ENCODE measurements at places on chromosomes 3 and 15. TPM values are rescaled to one million over a fixed set of nuclear protein-coding genes. Genes with fewer than 3 reads are reported as not detected.

GRCh38 chr15:48463366-48463880 is 132.2 kb downstream of the DUT start:
- DNase-seq, result no peak

- DNase-seq, result no peak
Observed at GRCh38 chr3:8253201-8253600, 248.4 kb upstream of the LMCD1 start.

DTX3L gene
- 13.1 TPM for total RNA-seq

DNA sequence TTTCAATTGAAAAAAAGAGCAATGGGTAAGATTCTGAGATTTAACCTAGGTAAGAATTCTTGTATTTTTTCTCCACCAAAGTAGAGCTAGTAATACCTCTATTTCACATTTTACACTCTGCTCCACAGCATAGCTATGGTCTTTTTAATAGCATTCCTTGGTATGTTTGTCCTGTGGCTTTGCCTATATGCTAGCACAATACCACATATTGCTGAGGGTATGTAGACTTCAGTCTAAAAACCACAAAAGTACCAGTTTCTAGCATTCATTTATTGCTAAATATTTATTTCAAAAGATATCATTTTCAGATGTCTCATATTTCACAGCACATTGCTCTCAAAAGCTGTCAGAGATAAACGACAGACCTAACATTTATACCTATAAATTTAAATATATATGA is 18.2 kb upstream of the EOGT start:
- no peak for DNase-seq

DNA sequence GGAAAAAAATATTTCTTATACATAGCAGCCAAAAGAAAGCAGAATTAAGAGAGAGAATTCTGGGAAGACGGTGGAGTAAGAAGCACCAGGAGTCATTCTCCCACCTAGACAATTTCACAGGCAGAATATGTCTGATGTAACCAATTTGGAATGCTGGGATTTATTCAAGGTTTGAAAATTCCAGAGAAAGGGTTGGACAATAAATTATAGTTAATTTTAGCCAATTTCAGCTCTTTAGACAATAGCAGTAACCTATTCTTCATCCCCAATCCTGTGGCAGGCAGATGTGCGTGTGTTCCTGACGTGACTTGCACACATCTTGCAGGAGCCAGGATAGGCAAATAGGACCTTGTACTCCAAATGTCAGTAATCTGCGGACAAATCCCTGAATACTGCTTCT is 541.0 kb upstream of the NAALADL2 start:
- no peak for DNase-seq

DNA sequence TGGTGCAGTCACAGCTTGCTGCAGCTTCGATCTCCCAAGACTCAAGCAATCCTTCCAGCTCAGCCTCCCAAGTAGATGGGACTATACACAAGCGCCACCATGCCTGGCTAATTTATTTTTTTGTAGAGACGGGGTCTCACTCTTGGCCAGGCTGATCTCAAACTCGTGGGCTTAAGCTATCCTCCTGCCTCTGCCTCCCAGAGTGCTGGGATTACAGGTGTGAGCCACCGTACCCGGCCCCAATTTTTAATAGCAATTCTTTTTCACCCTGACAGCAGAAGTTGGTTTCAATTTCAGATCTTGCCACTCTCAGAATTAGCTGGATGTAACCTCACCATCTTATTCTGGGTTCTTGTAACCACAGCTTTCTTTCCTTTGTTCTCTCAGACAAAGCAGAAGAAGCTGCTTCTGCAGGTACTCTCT is 64.8 kb downstream of the TRIM71 start:
- no peak for DNase-seq

HCN4 gene
- not detected for total RNA-seq

NMD3 gene
- 139 TPM for total RNA-seq

DNA sequence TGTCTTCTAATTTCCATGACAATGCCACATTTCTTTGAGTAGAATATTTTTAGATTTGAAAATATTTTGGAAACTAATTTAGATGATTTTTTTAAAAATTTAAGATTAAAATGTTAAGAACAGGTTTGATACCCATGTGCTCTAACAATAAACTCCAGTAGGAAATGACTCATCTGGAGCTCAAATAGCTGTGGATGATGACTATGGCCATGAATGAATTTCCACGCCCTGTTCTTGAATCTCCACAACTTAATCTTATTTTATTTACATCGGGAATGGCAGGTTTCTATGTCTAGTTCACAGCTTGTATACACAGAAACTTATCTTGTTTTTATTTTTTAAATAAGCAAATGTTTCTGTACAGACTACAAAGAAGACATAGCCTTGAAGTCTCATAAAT is 726.8 kb downstream of the NAALADL2 start:
- DNase-seq, result no peak

DNA sequence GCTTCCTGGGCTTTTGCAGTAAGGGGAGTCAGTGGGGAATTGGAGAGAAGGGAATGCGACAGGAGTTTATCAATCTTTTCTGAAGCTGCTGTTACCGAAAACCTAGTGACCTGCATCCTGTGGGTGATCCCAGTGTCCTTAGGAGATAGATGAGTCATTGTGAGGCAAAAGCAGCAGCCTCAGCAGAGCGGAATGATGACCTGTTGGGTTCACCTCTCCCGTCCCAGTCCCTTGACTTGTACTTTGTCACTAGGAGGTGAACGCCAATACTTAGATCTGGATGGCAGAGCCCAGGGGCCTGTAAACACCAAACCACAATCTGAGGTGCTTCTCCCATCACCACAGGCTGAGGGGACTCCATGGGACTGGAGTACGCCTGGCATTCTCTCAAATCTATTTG is 17.9 kb downstream of the CDAN1 start:
- DNase-seq, result no peak

GRCh38 chr15:66619152-66619903 is 53.5 kb upstream of the LCTL start:
- DNase-seq, result peak; percentile 29

DNA sequence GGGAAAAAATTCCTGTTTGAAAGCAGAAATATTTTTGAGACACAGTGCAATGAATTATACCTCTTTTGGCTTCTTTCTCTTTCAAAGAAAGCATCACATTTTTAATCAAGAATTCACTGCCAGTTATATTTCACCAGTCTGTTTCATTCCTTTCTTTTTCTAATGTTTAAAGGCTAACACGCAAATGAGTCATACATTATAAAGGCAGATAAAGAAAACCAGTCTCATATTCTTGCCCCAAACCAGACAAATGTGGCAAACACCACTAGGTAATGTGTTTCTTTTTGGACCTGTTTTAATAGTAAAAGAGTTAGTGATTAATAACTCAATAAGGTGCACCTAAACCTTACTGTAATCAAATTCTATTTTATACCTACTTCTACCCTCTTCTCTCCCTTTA is 83.8 kb downstream of the PLOD2 start:
- no peak for DNase-seq

DNA sequence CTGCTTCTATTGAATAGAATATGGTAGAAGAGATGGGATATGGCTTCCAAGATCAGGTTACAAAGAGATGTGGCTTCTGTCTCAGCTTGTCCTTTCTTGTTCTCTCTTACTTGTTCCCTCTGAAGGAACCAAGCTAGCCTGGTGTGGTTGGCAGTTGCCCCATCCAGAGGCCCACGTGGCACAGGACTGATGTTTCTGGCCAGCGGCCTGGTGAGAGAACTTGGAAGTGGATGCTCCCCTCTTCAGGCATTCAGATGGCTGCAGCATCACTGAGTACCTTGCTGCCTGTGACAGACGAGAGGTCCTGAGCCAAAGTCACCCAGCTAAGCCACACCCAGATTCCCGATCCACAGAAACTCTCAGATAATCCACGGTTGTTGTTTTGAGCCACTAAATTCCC is 183.6 kb downstream of the NSMCE3 start:
- DNase-seq, result no peak

- no peak for DNase-seq
Observed at GRCh38 chr15:99103279-99103678, 1.6 kb upstream of the SYNM start.

- no peak for DNase-seq
Observed at GRCh38 chr15:48954538-48954937, 9.2 kb downstream of the SHC4 start.

DNA sequence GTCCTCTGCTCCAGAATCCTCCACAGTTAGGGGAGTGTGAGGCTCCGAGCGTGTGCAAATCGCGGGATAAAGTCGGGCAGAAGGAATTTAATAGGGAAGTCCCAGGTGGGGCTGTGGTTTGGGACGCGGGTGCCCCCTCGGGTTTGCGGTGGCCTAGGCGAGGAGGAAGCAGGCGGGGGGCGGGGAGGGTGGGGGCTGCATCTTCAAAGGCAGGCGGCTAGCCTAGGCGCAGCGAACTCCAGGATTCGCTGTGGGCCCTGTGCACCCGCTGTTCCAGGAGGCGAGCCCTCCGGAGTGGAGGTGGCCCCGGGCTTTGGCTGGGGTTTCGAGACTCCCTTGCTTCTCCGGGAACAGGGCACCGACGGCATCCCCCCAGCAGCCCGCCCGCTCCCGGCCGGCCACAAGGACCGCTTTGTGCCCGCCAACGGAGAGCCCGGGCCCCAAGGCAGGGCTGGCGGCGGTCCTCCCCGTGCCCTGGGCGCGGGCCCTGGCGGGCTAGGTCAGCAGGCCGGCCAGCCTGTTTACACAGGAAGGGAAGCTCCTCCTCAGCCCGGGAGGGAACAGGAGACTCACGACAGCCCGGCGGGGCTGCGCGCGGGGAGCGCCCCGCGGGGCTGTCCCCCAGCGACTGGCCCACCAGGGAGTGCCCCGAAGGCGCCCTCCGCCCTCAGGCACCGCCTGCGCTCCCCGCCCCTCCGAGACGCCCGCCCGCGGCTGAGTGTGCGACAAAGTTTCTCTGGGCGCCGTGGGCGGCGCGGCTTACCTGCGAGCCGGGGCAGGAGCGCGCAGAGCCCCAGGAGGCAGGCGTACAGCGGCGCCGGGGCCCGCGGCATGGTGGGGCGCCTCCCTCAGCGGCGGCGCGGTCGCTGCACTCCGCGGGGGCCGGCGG is 753 bp downstream of the ITGB5 start:
- no peak for DNase-seq

ALG1L2 gene
- not detected for total RNA-seq

GRCh38 chr3:57060089-57060821 is at the start of gene SPATA12:
SPATA12 (plus strand) TSS chr3:57060664; CDS start chr3:57073695, 13,031 bp downstream.
- DNase-seq, result peak; percentile 74

ACTL6A gene
- 67.1 TPM for total RNA-seq

GRCh38 chr15:82680200-82681102 is 29.2 kb downstream of the AP3B2 start:
- no peak for DNase-seq

- no peak for DNase-seq
Observed at GRCh38 chr3:53633197-53633787, 138.9 kb downstream of the CACNA1D start.

FANCD2OS gene
- total RNA-seq, result not detected

GRCh38 chr15:65373163-65373651 is 4.6 kb downstream of the IGDCC3 start:
- DNase-seq, result no peak

GRCh38 chr15:67805666-67806516 is 19.4 kb upstream of the SKOR1 start:
- no peak for DNase-seq

TRH gene
- total RNA-seq, result not detected

GRCh38 chr3:141457624-141458236 is 29.1 kb upstream of the RASA2 start:
- DNase-seq, result no peak
